GM23338 (cell line): ENCODE measurements at places on chromosomes 12 and 14.

- DNase-seq, result peak; percentile 81
These were observed 375.3 kb downstream of the C12orf75 start for GRCh38 chr12:105705765-105706164.

- no peak for DNase-seq
These were observed 8.3 kb upstream of the GNS start for GRCh38 chr12:64767495-64767894.

GRCh38 chr14:44960146-44960545, 1.6 kb downstream of the KLHL28 start:
- DNase-seq, result no peak

GRCh38 chr12:50003595-50003994, 21.7 kb downstream of the RACGAP1 start:
- DNase-seq, result no peak

DNA sequence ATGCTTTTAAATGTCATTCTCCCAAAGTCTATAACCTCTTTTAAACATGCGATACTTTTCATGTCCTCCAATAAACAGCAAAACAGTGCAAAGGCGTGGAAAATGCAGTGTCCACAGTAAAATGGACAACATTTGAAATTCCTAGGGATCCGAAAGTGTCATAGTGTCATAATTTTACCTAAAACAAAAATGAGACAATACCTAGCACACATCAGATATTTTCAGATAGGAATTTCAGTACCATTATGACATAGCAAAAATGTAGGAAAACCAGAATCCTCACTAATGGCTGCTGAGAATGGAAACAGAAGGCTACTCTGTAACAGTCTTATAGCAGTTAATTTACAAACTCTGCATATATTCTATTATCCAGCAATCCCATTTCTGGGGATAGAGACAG, 33.1 kb downstream of the KCNH5 start:
- DNase-seq, result no peak

DNA sequence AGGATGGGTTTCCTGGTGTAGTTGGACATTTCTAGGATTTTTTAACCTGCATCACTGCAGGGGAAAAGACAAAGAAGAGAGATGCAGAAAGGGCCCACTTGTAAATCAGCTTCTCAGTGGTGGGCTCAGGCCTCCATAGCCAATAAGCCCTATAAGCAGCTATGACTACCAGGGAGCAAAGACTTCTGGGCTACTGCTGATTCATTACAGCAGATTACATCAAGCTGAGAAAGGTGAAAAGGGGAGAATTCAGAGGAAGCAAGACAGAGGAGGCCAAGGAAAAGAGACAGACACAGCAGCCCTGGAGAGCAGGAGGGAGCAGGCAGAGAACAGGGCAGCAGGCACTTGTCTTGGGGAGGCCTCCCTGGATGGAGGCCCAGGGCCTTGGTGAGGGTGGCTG, 95.2 kb downstream of the KCNA5 start:
- DNase-seq, result no peak
